ENCODE measurements at places on chromosomes 12 and 14.

DNA sequence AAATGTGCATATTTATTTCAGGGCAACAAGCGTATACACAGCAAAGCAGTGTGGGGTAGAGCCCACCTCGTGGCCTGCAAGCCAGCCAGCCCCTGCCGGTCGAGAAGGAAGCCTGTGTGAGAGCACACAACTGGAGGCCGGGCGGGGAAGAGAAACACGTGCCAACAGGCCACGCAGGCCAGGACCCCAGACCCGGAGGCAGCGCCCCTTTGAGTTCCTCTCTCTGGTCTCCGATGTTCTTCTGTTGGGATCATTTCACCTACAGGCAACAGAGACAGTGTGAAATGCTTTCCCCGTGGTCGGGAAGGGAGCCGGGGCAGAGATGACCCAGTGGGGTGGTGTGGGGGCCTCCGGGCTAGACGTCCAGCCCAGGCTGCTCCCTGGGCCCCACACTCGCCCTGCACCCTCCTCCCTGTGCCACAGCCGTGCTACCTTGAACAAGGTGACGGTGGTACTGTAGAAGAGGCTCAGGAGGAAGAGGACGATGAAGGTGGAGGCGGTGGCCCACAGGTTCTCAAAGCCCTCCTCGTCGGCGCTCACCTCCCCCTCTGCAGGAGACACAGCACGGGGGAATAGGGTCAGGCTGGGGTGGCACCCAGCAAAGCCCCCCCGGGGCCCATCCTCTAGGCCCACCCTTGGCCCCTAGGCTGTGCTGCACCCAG lies 325.5 kb downstream of the TMEM121 start:
- no peak for DNase-seq

DNA sequence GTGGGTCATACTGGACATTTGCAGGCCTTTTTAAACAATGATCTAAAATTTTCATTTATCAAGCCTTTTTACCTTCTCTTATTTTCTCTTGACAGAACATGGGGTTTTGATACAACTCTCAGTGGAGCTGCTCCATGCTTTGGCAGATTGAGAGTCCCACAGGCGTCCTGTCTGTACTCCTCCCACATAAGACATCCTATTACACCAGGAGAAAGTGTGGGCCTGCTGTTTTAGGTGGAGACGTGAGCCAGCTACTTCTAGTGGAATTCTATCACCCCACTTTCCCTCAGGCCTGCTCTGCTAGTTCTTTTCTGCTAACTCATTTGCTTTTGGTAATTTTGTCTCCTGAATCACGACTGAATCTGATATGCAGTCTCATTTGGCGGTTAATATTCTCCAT lies 33.5 kb upstream of the NRXN3 start:
- DNase-seq, result no peak

DNA sequence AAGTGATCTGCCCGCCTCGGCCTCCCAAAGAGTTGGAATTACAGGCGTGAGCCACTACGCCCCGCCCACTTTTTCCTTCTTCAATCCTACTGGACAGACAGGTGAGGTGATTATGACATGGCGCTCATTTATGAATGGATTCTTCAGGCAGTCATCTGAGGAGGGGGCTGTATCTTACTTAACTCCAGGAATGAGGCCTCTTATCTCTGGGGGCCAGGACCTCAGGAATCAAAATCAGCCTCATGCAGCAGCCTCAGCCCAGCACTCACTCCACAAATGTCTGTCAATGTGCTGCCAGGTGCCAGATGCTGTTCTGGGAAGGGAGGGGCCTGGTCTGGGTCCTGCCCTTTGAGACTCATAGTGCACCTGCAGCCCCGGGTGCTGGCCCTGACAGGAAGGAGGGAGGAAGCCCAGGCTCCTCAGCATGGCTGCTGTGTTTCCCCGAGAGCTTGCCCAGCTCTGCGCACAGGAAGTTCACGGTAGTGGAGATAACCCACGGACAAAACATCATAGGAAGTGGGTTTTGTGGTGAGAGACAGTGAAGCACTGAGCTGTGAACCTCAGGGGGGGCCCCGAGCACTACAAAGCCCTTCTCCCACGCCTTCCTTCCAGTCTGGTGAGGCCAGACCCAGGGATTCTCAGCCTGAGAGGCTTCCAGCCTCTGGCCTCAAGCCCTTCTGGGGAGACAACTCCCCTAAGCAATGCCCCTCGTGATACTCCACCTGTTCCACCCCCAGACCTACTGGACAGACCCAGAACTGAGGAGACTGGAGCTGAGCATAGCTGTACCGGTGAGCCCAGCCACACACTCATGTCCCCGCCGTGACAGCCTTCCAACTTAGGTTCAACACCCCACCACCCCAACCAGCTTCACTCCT lies 22.3 kb downstream of the GALNT6 start:
- DNase-seq, result peak; percentile 97

DNA sequence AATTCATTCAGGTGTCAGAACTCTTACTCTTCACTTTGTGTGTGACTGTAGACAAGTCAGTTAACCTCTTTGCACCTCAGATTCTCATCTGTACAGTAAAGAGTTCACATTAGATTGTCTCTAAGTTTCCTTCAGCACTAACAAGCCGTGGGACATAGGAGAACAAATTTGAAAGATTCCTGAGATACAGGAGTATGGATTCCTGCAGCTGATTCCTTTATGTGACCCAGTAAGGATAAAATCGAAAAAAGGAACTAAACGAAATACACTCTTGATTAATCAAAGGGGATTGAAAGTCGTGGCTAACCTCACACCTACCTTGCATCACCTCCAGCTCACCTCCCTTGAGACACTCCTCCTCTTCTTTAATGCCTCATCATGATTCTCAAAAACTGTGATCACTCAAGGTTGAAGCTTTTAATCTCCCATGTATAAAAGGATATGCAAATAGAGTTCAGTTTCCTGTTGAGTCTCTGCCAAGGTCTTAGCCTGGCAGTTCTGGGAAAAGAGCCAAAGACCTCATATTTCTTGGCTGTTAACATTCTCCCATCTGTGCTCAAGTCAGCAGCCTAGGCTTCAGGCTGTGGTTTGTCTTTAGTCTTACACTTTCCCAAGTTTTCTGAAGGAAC lies 156.6 kb downstream of the DAD1 start:
- DNase-seq, result no peak

GRCh38 chr12:57993030-57993429 lies 51.7 kb downstream of the ATP23 start:
- no peak for DNase-seq

GRCh38 chr14:102777711-102778337 lies 575 bp downstream of the TRAF3 start:
- DNase-seq, result peak; percentile 45

GRCh38 chr12:13537623-13538022 lies 341.1 kb downstream of the EMP1 start:
- DNase-seq, result no peak

DNA sequence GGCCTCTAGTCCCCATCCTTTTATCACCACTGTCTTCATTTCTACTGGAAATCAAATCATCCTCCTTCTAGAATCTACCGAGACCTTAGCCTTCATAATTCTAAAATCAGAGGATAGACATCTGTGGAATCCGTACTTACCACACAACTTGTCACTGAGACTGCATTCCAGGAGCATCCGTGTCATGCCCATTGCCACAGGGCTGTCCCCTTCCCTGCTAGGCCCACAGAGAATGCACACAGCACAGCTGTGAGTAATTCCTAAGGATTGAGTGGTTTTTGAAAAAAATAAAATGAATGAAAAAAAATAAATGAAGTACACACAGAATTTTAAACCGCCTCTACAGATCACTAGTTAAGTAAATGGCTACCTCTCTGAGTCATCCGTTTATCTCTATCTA lies 21.0 kb upstream of the MAGOHB start:
- DNase-seq, result no peak

GRCh38 chr14:22502551-22502950 lies 86.5 kb downstream of the DAD1 start:
- DNase-seq, result no peak

GRCh38 chr14:87264272-87264785 lies 728.7 kb downstream of the GALC start:
- no peak for DNase-seq

- DNase-seq, result no peak
Observed at GRCh38 chr12:100956311-100956852, 161.8 kb downstream of the ANO4 start.

GRCh38 chr12:3204730-3205531 lies 127.8 kb downstream of the TSPAN9 start:
- DNase-seq, result no peak

DNA sequence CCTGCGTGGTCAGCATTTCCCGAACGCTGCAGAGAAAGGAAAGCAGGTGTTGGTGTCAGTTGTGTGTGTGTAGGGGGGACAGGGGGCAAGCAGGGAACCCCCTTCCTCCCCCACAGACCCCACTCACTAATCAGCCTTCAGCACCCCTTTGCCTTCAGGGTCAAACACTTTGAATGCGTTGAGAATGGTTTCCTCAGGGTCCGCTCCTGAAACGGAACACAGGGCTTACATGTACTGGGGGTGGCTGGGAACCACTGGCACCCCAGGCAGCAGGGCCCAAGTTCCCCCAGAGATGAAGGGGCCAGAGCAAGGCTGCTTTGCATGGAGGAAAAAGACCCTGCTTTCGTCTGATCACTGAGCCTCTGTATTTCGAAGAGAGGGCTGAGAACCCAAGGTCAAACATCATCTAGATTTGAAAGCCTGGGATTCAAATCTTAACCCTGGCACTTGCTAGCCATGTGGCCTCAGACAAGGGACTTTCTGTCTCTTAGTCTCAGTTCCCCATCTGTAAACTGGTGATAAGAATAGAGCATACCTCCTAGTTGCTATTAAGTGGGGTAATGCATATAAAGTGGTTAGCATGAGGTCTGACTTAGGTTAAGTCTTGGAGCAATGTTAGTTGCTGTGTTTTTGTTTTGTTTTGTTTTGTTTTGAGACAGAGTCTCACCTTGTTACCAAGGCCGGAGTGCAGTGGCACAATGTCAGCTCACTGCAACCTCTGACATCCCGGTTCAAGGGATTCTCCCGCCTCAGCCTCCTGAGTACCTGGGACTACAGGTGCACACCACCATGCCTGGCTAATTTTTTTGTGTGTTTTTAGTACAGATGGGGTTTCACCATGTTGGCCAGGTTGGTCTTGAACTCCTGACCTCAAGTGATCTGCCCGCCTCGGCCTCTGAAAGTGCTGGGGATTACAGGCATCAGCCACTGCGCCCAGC lies 7.0 kb downstream of the MYL2 start:
- no peak for DNase-seq

GRCh38 chr12:64718649-64719048 lies 40.6 kb downstream of the GNS start:
- no peak for DNase-seq

- no peak for DNase-seq
Observed at GRCh38 chr12:57153415-57153997, 6.1 kb upstream of the LRP1-AS start.

DNA sequence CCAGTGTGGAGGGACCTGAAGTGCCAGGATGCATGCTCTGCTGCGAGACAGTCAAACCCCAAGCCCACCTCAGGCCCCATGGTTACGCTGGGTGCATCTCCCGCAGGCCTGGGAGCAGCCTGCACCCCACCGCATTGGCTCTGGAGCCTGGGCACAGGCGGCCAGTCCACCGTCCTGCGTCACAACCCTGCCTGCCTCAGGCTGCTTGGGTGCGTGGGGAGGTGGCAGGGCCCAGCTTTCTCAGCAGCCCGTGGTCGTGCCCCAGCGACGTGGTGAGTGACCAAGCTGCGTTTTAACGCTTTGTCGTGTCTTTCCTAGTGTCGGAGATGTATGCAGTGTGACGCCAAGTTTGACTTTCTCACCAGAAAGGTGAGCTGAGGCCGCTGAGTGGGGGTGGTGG lies 10.9 kb downstream of the ZFYVE21 start:
- DNase-seq, result no peak

- no peak for DNase-seq
Observed at GRCh38 chr12:80400571-80400991, 43.5 kb upstream of the PTPRQ start.

DNA sequence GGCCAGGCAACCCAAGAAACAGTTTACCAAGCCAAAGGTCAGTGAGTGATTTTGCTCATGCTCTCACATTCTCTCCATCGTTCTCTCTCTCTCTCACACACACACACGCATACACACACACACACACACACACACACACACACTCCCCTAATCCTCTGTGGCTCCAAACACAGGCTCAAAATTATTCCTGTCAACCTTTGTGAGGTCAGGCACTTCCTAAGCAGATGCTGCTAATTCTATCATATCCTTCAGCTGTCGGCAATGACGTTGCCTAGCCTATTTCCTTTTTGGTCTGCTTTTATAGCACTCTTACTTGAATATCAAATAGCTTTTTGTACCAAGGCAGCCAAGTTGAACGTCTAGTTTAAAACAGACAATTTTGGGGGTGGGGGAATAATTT lies 98.9 kb upstream of the EGLN3 start:
- no peak for DNase-seq

GRCh38 chr12:29054858-29055663 lies 94.0 kb upstream of the FAR2 start:
- no peak for DNase-seq

- no peak for DNase-seq
Observed at GRCh38 chr12:67469666-67470065, 178.9 kb upstream of the DYRK2 start.

GRCh38 chr14:75311356-75311755 lies 32.7 kb downstream of the FOS start:
- DNase-seq, result no peak

DNA sequence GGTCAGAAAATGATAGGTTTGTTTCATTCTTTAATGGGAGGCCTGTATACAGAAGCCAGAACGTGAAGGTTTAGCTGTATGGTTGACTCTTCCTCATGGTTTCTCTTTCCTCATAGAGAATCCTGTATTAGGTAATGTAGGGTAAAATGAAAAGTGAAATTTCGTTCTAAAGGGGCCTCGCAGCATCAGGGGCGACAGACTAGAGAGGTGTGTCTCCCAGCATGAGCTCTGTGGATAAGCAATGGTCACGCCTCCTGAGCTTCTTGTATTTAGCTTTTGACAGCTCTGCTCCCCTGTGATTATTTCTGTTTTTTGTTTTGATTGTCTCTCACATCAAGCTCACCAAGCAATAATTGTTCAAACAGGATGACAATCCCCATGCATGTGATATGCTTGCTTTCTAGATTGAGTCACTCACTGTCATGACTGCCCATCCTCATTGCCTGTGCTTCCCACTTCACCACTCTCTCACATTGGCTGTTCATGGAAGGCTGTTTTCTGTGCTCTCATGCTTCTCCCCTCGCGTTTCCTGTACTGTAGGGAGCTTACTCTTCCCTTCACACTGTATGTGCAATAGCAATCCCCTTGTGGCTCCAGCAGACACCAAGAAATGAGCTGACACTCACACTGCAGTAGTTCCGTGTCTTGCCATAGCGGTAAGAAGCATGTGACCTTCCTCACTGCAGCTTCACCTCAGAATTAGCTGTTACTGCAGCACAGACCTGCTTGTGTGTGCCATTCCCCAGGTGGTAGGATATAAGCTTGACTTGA lies 44.0 kb downstream of the RAD52 start:
- no peak for DNase-seq
